Activated CD8-positive, alpha-beta memory T cell treated with anti-CD3 and anti-CD28 coated beads, Interleukin-2, amount 50 U/mL, for 4 hours (primary cell): ENCODE measurements at places on chromosomes 16 and 17.

GRCh38 chr17:58233543-58233942, 4.8 kb upstream of the LPO start:
- DNase-seq: no peak

GRCh38 chr16:12119562-12119961, 143.0 kb downstream of the SNX29 start:
- DNase-seq: no peak

GRCh38 chr17:77423589-77424451, 283.1 kb downstream of the SEC14L1 start:
- no peak for DNase-seq

- DNase-seq: peak; percentile 84
Measured at GRCh38 chr17:49952209-49952911, 16.6 kb upstream of the DLX4 start.

GRCh38 chr16:67539271-67539670, 10.6 kb downstream of the RIPOR1 start:
- DNase-seq: no peak

GRCh38 chr17:43428524-43428923, 29.7 kb downstream of the ARL4D start:
- no peak for DNase-seq

- no peak for DNase-seq
Measured at GRCh38 chr16:12398029-12398682, 405.5 kb downstream of the CPPED1 start.

DNA sequence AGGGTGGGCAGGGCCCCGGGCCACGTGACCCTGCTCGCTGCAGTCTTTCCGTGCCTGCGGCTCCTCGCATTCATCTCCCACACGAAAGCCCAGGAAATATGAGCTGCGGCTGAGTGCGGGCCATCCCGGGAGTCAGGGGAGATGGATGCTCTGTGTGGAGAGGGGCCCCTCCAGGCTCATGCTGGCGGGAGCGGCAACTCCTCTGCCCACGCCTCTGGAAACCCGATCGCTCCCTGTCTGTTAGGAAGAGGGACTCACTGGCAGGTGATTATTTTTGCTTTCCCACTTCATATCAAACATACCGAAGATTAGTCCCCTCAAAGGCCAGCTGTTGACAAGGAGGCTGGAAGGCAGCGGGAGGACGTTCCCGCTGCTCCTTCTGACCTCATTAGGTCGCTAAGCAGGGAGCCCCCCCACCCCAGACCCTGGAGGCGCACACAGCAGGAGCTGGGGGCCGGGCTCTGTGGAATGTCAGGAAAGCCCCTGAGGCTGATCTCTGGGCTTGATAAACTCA, 228.5 kb downstream of the FOXL1 start:
- no peak for DNase-seq

- no peak for DNase-seq
Measured at GRCh38 chr17:27888945-27889344, 4.2 kb downstream of the LYRM9 start.

- DNase-seq: peak; percentile 52
Measured at GRCh38 chr16:85245307-85246172, 133.3 kb upstream of the CIBAR2 start.

DNA sequence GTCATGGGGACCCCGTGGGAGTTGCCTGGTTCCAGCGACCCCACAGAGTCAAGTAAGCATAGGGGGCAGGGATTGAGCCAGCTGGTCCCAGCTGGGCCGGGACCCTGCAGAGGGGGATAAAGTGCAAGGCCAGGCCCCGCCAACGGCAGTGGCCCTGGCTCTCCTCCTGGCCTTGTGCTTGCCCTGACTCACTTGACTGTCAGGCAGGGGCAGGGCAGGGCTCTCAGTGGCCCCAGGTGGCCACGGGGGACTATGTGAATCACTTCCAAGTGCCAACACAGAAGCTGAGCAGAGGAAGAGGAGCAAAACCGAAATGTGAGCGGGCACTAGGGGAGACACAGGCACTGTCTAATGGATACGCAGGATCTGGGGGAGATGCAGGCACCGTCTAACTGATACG, 21.6 kb upstream of the NCBP3 start:
- no peak for DNase-seq

GRCh38 chr16:63719926-63720325, 1401.9 kb downstream of the CDH11 start:
- DNase-seq: no peak

- DNase-seq: no peak
Measured at GRCh38 chr17:45942284-45942683, 47.9 kb downstream of the MAPT start.

GRCh38 chr16:17173281-17173680, 297.5 kb downstream of the XYLT1 start:
- no peak for DNase-seq

DNA sequence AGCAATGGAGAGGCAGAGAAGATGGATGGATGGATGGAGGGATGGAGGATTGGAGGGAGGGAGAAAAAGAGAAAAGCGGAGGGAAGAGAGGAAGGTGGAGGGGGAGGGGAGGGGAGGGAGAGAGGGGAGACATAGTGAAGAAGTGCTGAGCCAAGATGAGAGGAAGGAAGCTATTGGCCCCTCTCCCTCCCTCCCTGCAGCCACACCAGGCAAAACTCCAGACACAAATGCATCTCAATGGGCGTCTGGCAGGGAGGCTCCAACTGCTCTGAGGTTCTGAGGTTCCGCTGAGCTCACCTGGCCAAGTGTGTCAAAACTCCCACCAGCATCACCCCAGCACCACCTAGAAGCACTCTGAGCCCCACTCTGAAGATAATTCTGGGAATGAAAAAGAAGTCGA, 26.9 kb upstream of the PHB1 start:
- no peak for DNase-seq

GRCh38 chr16:11312718-11313492, 31.8 kb upstream of the PRM1 start:
- DNase-seq: no peak

DNA sequence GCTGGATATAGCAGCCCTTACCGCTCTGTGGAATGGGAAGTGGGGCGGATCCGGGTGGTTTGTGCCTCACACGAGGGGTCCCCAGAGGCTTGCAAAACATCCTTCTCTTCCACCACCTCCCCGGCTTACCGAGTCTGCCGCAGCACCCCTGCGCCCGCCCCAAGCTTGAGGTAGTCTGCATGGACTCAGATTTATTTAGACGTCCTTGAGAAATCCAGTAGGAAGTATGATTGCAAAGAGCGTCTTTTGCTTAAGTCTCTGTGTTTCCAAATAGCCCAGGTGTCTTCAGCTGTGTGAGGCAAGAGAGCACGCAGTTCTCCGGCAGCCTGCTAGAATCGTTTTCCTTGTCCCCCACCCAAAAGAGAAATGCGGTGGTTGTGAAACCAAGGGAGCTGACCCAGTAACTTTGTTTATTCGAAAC, 2.4 kb downstream of the KIAA0513 start:
- no peak for DNase-seq

- no peak for DNase-seq
Measured at GRCh38 chr17:66371561-66371960, 69.1 kb downstream of the PRKCA start.

DNA sequence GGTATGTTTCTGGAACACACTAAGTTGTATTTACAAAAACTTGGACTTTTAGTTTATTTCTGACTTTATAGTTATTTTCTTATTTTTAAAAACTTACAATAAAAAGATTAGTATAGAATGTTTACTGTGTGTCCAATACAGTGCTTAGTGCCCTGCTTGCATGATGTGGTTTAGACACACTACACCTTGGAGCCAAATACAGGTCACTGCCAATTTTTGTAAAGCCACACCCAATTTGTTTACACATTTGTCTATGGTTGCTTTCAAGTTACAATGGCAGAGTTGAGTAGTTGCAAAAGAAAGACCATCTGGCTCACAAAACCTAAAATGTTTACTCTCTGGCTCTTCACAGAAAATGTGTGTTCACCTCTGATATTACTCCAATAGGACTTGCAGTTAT, 807.1 kb downstream of the KCNJ2 start:
- no peak for DNase-seq
